Stimulated activated CD4-positive, alpha-beta T cell treated with anti-CD3 and anti-CD28 coated beads, Interleukin-1b, Interleukin-23, amount 100 ng/mL, for 48 hours (primary cell): ENCODE measurements at places on chromosomes 6 and 20.

DNA sequence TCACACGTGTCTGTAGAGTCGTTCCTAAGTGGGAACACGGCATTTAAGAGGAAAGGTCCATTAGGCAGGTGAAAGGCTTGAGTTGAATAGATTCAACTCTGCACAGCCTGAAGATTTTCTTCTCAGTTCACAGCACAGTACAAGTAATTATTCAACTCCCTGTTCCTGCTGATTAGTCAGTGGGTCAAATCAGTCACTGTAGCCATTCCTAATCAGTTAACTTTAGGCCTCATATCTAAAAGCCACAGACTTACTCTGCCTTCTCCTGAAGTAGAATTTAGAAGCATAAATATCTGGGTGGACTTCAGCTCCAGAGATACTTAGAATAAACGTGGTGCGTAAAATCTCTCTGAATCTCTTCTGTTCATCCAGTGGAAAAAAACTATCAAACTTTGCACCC is 872.4 kb downstream of the C6orf118 start:
- no peak for DNase-seq

DNA sequence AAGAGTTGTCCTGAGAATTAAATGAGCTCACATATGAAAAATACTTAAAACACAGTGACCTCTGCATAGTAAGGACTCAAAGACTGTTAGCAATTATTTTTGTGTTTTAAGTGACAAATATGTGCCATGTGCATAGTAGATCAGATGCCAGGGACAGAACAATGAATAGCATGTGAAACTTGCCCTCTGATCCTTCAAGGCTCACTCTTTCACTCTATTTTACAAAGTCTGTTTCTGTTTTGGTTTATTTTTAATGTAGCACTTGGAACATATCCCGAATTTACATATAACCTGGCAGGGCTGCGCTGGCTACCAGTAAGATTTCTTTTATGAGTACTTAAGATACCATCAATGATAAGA is 135.5 kb upstream of the TNFAIP3 start:
- DNase-seq: no peak

GRCh38 chr6:84415517-84415916 is 188.1 kb upstream of the CEP162 start:
- DNase-seq: no peak

GRCh38 chr6:131733376-131734016 is 22.7 kb upstream of the CTAGE9 start:
- no peak for DNase-seq

DNA sequence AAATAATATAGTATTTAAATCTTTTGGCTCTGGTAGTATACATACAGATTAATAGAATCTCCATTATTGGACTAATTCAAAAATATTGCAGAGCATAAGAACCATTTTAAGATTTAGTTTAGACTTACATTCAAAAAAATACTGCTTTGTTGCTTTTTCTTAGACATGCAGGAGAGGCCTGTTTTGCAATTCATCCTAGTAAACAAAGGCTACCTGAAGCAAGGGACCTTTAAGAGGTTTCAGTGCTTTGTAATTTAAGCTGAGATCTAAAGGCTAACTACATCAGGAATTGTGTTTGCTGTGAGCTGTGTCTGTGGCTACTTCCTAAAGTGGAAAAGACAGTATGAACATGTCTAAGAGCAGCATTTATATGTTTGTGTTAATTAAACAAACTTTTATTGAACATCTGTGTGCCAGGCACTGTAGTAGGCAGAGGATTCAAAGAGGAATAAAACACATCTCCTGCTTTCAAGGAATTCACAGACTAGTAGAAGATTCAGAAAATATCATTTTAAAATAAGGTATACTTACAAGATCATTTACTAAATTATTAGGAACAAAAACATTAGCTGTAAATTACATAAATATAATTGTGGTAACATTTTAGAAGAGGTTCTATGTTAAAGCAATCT is 29.1 kb upstream of the CALHM6 start:
- no peak for DNase-seq

DNA sequence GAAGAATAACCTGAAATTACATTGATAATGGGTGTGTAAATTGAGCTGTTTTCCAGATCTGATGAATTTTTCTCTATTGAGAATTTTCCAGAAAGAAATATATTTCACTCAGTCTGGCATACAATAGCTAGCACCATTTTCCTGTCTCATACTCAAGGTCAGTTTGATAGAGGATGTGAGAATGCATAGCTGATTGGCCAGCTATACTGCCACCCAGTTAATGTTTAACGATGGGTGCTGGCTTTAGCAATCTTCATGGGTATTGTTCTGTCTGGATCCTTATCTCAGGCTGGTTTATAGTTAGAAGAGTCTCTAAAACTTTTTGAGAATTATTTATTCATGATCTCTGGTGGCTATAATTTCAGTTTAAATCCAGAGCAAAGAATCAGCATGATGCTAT is 147.4 kb downstream of the HDGFL1 start:
- no peak for DNase-seq

DNA sequence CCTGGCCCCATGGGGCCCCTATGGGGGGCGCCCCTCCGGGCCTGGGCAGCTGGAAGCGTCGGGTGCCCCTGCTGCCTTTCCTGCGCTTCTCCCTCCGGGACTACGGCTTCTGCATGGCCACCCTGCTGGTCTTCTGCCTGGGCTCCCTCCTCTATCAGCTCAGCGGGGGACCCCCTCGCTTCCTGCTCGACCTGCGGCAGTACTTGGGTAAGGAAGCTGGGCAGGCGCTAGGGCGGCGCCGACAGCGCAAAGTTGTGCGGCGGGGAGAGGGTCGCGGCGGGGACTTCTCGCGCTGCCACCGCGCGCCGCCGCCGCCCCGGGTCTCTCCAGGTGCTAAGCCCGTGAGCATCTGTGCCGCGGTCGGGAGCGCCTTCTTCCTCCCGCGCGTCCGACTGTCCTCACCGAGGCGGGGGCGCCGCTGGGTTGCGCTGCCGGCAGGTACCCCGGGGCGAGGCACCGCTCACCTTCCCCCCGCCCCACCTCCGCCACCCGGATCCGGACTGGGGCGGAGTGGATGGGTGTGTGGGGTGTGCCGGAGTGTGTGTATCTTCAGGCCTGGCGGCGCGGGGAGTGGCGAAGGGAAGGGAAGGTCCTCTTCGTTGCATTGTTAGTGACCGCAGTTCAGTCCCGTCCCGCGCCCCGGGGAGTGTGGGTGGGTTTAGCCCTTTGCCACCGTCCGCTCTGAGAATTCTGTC is 788 bp downstream of the UST start:
- DNase-seq: peak; percentile 20

DNA sequence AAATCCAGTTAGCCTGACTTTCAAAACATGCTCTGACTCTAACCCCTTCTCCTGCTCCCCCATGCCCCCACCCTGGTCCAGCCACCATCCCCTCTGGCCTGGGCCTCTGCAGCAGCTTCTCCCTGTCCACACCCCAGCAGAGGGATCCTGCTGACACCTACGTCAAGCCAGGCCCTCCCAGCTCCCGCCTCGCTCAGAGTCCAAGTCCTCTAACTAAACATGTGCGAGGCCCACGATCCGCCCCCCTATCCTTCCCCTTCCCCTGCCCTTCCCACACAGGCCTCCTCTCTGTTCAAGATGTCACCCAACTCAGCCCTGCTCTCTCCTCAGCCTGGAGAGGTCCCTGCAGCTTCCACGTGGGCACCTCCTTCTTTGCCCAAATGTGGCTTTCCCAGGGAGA is 33.7 kb downstream of the NFATC2 start:
- DNase-seq: no peak

DNA sequence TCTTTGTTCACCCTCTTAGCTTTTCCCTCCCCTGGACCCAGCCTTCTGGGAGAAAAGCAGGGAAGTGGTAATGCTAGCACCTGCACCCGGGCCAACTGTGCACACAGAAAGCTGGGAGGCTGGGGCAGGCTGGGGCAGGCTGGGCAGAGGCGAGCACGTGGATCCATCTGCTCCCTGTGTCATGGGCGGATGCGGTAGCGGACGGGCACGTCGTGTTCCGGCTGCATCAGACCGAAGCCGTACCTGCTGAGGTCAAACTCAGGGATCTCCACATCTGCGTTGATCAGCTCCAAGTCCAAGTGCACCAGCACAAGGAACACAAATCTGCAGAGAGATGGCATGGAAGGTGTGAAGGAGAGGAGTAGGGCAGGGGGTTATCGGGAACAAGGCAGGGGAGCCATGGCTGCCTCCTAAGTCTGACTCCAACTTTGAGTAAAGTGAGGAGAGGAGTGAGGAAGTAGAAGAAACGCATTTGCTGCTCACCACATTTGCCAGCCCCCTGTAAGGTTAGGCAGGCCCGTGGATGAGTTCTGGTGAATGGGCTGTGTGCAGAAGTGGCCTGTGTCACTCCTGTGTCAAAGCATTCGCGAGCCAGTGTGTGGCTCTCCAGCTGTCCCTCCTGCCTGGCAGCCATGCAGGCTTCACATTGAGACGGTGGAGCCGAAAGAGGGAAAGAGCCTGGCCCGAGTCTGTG is 25.4 kb upstream of the KCNB1 start:
- DNase-seq: no peak

DNA sequence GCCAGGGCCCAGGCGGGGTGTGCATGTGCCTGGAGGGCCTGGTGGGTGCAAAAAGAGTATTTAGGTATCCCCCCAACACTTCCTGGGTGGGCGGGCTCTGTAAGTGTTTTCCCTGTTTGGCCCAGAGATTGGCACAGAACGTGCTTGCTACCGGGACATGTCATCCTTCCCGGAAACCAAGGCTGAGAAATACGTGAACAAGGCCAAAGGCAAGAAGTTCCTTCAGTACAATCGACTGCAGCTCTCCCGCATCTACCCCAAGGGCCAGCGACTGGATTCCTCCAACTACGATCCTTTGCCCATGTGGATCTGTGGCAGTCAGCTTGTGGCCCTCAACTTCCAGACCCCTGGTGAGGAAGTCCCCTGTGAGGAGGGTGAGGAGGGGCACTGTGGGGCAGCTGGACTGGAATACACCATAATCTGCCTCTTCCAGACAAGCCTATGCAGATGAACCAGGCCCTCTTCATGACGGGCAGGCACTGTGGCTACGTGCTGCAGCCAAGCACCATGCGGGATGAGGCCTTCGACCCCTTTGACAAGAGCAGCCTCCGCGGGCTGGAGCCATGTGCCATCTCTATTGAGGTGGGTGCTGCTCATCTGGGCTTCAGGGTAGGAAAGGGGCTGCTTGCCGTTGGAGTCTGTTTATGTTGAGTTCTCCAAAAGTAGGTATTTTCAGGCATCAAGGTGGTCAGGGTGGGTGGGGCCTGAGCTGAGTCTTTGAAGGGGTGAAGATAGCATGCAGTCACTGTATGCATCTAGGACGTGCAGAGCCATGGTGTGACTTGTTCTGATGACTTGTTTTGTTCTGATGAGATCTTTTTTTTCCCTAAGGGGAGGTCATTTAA is 35.2 kb downstream of the PLCG1 start:
- no peak for DNase-seq

DNA sequence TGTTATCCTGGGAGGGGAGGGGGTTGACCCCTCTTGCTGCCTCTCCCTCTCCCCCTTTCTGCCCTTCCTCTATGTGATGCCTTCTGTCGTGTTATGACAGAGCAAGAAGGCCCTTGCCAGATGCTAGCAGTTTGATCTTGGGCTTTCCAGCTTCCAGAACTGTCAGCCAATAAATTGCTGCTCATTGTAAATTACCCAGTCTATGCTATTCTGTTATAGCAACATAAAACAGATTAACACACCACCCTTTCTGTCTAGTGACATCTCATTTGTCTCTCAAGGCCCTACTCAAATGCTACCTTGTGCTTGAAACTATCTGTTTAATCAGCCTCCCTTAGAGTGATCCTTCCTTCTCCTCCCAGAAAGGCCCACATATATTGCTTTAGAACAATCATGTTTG is 16.4 kb upstream of the MAP3K4 start:
- no peak for DNase-seq

GRCh38 chr6:140441256-140441655 is 1066.8 kb upstream of the CITED2 start:
- no peak for DNase-seq

GRCh38 chr6:155244434-155244833 is 19.4 kb upstream of the CLDN20 start:
- DNase-seq: no peak

DNA sequence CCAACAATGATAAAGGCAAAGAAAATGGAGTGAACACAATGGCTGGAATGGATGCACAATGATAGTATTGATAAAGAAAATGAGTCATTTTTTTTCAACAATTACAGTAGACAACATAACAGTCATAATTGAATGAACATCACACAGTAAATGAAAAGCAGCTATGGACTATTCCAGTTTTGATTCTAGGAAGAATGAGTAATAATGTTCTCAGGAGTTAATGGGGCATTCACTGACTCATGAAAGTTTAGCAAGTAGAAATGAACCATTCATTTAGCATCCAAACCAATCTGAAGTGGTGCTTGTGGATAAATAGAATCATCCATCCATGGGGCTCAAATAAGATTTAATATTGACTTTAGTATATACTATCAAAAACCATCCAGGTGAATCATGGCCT is 1029.5 kb upstream of the GJE1 start:
- no peak for DNase-seq

DNA sequence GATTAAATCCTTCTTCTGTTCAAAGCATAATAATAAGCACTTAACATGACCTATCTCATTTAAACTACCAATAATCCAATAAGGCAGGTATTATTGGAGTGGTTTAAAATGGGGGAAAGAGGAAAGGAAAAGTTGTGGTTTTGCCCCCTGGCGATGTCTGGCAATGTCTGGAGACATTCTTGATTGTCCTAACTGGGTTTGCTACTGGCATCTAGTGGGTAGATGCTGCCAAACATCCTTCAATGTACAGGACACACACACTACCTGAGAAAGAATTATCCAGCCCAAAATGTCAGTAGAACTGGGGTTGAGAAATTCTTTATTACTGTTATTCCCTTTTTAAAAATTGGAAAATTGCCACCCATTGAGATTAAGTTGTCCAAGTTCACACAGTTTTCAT is 25.2 kb upstream of the SRSF6 start:
- DNase-seq: no peak

DNA sequence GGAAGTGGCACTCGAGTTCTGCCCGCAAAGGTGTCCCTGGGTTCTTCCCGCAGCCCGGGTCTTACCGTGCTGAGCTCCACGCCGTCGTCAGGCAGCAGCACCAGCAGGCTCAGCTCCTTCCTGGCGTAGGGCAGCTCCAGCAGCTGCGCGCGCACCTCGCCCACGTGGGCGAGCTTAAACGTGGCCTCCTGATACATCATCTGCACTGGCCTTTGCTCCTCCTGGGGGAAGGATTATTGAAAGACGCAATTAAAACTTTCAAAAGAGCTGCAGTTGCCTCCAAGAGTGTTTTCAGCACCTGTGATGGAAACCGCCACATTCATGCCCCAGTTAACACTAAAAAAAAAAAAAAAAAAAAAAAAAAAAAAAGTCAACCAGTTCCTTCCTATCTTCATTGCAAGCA is 11.3 kb downstream of the SERPINB9 start:
- DNase-seq: peak; percentile 79

DNA sequence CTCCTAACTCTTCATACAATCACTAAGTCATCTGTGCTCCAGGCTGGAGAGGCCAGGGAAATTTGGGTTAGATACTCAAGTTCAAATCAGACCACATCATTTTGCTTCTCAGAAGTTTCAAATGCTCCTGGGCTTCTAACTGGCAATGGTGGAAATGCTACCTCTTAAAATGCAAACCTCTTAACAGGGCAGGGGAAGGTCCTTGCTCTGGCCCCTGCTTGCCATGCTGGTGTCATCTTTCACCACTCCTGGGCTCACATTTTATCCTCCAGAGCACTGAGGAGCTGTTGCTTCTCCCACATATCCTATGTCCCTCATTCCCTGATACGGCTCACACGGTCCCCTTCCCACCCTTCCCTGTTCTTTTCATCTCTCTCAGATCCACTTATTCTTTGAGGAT is 41.8 kb upstream of the NT5E start:
- no peak for DNase-seq
